ENCODE measurements at places on chromosomes 4 and X. TPM values are rescaled to one million over a fixed set of nuclear protein-coding genes. Genes with fewer than 3 reads are reported as not detected.

GRCh38 chr4:39641451-39641850 is 2.8 kb upstream of the SMIM14 start:
- no peak for ATAC-seq

DNA sequence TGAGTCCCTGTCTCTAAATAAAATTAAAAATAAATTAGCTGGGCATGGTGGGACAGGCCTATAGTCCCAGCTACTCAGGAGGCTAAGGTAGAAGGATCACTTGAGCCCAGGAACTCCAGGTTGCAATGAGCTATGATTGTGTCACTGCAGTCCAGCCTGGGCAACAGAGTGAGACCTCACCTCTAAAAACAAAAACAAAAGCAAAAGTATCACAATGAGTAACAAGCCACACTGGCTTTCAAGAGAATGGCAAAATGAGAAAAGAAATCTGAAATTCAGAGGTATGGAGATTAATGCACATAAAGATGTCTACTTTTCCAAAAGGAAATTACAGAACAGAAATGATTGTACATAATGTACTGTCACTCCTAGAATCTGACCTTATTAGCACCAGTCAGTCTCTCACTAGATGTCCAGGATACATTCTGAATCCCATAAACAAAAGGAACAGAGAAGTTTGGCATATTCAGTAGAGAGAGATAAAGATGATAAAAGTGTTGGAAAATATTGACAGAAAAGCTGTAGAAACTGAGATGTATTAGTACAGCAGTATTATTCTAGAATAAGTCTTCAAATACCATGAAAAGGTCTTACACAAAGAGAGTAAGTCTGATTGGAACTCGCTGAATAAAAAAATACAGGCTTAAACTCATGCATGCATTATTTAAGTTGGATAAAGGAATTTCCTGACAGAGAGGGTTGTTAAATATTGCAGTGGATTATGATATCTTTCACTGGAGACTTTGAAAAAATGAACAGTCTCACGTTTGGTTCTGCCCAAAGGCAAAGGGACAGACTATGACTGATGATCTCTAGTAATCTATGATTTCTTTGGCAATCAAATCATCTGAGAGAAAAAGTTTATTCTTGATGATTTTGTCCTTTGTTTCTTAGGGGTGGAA is 102.5 kb downstream of the SH3RF1 start:
- no peak for ATAC-seq

DNA sequence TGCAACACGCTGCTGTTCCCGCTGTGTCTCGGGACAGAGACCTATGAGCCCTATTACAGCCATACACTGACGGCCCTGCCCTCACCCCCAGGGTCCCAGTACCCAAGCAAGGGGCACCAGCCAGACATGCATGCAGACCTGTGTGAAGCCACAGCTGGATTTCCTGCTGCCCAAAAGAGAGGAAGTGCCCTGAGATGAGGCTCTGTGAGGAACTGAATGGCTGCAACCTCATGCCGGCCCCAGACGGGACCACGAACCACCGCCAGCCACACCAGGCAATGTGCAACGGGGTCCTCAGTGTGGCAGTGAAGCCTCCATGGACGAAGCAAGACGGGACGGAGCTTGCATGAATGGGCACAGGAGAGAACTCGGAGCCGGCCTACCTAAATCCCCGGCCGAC is 21.1 kb downstream of the CTBP1 start:
- ATAC-seq = no peak

GAGE1 gene
- not detected for total RNA-seq

PFKFB1 gene
- total RNA-seq = 0.36 TPM

KIAA1210 gene
- not detected for total RNA-seq
